MCF 10A (cell line): ENCODE measurements at places on chromosomes 11 and 22. TPM values are rescaled to one million over a fixed set of nuclear protein-coding genes. Genes with fewer than 3 reads are reported as not detected.

MFRP gene
- not detected in 2 replicates for total RNA-seq

NCAM1 gene
- 0.19 and 0.39 TPM in 2 replicates for total RNA-seq

CALCA gene
- not detected in 2 replicates for total RNA-seq

GRCh38 chr22:44819966-44820631 lies 67.7 kb downstream of the ARHGAP8 start:
- no peak for DNase-seq

GRCh38 chr11:70399681-70400112 lies 1.4 kb downstream of the CTTN start:
- peak; percentile 94 for DNase-seq

DNA sequence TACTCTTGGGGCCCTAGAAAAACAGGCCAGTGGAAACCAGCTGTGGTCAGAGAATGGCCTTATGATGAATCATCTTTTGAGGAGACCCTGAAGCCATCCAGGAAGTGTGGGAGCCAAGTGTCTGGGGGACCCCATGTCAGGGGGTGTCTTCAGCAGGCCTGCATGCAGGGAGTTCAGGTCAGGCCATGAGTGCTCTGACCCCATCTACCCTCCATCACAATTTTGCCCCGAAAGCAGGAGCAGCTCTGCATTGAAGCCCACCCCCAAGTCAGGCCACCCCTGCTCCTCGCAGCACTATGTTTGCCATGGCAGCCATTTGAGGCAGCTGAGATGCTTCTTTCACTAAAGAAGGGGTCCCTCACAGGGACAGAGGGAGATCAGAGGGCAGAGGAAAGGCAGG lies 41.3 kb downstream of the CHST1 start:
- no peak for DNase-seq

DNA sequence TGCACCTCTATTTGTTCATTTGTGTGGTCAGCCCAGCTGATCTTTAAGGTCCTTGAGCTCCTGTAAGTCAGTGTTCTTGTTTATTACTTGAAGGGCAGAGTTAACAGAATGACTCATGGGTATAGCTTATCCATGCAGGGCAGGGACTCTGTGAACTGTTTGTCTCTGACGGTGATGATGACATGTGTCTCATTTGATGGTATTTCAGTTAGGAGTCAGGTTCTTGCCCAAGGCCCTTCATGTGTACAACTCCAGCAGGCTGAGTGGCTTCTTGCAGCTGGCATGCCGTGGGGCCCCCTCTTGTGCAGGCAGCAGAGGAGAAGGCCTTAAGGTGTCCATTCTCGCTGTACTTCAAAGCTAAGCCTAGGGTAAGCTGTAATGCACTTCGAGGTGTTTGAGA lies 165.1 kb downstream of the DBX1 start:
- DNase-seq, result peak; percentile 95

GRCh38 chr11:130308059-130308458 lies 6.7 kb downstream of the ZBTB44 start:
- no peak for DNase-seq

DNA sequence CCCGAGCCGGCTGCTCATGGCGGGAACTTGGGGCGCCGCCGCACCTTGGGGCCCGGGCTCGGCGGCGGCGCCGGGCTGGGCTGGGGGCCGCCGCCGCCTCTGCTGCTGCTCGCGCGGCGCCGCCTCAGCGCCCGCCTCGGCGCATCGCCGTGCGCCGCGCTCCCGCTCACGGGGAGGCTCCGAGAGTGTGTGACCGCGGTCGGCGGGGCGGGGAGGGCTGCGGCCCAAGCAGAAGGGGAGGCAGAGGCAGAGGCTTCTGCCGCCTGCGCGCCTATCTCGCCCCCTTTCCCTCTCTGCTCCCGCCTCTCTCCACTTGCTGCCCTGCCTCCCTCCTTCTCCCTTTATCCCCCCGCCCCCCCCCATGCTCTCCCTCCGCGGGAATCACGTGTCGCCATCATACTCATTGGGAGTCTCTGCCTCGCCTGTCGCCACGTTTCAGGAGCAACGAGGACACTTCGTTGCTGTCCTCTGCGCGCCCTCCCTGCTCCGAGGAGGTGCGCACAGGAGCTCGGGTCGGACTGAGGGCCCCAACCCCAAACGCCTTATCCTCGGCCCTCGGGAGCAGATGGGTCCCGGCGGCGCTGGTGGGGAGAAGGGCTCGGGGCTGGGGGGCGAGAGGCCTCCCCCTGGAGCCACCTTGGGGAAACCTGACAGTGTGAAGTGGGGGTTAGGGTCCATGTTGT lies at the start of gene GUCY1A2:
Gene GUCY1A2, minus strand, starts transcription at position 258 of the 683 bp plus-strand sequence. CDS start 421 bp downstream, outside the sequence.
- no peak for DNase-seq

GRCh38 chr22:25824828-25825423 lies 82.9 kb downstream of the MYO18B start:
- DNase-seq, result no peak

DNA sequence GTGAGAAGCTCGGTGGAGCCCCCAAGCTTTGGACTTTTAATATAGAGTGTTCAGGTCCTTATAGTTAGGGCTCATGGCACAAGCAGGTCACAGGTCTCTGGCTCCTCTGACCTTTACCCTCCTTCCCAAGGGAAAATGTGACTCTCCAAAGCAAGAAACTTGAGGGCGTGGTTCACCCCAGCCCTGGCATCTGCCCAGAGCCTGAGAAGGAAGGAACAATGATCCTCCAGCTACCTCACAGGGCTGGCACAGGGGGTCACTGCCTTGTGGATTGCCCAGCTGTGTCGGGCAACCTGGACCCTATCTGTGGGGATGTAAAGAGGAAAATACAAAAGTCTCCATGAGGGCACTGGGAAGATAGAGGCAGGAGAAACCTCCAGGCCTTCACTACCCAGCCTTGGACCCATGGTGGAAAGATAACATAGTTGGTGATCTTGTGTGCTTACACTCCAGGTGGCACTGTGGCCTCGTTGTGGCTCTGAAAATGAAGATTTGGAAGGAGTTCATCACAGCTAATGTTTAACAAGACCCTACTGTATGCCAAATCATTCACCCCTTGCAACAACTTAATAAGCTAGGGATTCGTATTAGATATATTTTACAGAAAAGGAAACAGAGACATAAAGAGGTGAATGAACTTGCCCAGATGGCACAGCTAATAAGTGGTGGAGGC lies 3.8 kb upstream of the ZNF195 start:
- DNase-seq, result no peak

GRCh38 chr11:99693941-99694492 lies 673.3 kb downstream of the CNTN5 start:
- peak; percentile 77 for DNase-seq

DNA sequence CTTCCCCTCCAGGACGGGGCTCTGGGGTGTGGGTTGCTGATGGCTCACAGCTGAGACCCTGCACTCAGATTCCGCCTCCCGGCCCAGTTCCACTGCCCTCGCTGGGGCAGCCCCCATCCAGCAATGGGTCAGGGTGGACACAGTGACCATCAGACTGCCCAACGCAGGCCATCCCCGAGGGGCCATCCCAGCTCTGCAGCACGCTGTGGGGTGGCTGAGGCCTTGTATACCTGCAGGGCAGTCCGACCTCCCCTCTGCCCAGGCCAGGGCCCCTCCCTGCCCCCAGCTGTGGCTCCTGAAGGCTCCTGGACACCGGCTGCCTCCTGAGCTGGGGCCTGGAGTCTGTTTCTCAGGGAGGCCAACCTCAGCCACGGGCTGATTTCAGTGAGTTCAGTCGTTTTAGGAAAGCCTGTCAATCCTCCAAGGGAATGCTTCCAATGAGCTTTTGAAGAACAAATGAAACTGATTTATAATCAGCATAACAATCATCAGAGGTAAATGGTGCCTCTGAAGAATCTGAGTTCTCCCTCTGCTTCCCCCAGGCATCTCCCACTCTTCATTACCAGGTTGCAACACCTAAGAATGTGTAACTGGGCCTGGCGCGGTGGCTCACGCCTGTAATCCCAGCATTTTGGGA lies 95.1 kb downstream of the CELSR1 start:
- DNase-seq, result no peak

GRCh38 chr11:121067962-121068647 lies 32.9 kb upstream of the TECTA start:
- DNase-seq, result no peak

DNA sequence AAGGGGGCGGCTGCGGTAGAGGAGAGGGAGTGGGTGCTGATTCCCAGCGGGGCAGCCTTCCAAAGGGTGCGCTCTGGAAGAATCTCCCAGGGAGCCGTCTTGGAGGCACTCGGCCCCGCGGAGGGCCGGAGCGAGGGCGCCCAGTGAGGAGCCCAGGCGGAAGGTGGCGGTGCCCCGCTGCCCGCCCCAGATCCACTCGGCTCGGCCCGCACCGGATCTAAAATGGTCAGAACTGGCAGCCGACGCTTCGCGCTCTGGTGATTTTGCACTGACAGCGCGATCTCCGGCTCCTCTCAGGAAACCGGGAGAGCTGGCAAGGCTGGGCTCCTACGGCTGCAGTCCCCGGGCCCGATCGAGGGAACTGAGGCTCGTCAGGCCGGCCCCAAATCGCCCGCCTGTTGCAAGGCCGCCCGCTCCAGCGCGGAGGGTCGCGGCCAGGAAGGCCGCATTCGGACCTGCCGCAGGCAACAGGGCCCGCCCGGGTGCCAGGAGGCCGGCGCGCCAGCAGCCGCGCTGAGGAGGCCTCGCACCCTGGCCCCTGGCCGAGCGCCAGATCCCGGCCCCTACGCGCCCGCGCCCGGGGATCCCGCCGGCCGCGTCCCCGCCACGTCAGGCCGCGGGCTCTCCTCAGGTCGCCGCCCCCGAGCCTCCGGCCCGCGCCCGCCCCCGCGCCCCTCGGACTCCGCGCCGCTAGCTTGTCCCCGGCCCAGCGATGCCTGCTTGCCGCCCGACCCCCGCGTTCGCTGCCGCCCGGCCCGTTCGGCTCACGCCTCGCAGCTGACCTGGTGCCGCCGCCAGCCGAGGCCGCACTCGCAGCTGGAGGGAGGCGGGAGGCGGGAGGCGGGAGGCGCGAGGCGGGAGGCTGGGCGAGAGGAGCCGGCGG lies at the start of gene KLHL22:
Gene KLHL22, minus strand, starts transcription at position 818 of the 883 bp plus-strand sequence. CDS start 6,584 bp downstream, outside the sequence.
- peak; percentile 22 for DNase-seq

GRCh38 chr11:34183848-34184391 lies 78.5 kb downstream of the NAT10 start:
- DNase-seq, result no peak

DNA sequence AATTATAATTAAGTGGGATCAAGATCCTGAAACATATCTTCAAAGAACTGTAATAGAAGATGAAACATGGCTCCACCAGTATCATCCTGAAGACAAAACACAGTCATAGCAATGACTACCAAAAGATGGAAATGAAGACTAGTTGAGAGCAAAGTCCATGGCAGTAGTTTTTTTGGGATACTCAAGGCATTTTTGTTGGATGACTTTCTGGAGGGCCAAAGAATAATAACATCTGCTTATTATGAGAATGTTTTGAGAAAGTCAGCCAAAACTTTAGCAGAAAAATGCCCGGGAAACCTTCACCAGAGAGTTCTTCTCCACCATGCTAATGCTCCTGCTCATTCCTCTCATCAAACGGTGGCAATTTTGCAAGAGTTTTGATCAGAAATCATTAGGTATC lies 809.4 kb upstream of the RAG2 start:
- no peak for DNase-seq

DNA sequence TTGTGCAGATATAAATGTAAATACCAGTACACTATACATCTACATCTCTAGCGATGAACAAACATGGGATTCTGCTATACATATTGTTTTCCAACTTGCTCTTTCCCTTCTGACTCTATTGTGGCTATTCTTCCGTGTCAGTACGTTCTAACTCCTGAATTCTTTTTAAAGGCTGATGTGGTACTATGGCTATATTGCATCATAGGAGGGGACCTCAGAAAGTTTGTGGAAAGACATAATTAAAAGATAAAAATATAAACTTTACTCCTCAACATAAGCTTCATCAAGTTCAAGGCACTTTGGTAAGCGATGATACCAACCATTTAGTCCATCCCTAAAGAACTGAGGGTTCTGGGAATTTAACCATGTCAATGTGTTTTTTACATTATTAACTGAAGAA lies 72.8 kb downstream of the LDLRAD3 start:
- DNase-seq, result no peak

- DNase-seq, result no peak
Observed at GRCh38 chr11:112249871-112250610, 10.6 kb downstream of the PLET1 start.

GRCh38 chr11:106070606-106071005 lies 6.5 kb downstream of the KBTBD3 start:
- peak; percentile 28 for DNase-seq

DNA sequence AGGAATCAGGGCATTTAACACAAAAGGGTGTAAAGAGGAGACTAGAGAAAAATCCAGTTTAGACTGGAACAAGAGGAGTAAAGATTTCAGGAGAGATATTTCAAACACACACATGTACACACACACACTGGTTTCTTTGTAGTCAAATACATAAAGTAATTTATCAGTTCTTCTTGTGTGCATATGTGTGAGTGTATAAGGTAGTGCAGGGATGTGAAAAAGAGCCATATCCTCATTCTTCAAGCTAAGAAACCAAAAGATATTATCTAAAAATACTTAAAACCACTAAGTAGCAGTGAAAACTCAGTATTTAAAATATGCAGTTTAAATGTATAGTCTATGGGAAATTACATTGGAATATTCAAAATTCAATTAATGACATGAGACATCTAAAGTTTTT lies 52.5 kb upstream of the CARD18 start:
- no peak for DNase-seq
